NCI-H187 treated with DMSO at 0.1 percent for 48 hours (cell line): ENCODE measurements at places on chromosomes 6 and 20.
A peak's percentile ranks its signal among the peaks of the same experiment; 100 is the strongest.

- no peak for DNase-seq
Measured at GRCh38 chr6:166906376-166907044, 49.8 kb downstream of the RNASET2 start.

DNA sequence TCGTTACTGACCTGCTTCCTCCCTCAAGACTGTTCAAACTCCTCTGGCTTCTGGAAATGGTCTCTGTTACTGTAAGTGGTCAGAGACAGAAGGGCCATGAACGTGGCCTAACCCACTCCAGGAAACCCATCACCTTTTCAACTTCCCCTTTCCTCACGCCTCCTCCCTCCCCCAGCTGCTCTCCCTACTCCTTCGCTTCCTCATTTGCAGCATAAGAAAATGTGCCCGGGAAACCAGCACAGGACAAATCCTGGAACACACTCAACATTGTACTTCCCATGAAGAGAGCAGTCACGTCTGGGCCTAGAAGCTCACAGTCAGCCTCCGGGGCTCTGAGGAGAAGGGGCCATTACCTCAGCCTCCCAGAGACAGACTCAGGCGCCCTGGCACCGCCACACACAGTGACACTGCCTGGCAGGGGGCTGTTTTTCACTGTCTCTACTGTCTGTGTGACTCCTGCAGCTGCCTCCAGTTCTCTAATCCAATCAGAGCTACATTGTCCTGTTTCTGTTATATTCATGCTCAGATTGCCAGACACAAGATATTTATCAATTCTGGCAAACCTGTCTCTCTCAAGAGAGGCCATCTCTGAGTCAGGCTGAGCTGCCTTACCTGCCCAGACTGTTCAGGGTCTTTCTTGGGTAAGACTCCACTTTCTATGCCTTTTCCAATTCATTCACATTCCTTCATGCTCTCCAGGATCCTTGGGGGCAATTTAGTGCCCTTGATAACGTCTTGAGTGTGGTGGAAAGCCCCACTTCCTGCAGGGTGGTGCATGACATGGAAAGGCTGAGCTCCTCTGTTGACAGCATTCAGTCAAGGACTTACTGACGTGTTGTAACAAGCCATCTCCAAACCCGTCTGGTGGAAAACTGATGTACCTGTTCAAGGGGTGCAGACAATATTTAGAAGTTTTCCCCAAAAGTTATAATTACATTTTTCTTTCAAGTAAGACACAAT, 242.2 kb downstream of the HIVEP2 start:
- DNase-seq = no peak

DNA sequence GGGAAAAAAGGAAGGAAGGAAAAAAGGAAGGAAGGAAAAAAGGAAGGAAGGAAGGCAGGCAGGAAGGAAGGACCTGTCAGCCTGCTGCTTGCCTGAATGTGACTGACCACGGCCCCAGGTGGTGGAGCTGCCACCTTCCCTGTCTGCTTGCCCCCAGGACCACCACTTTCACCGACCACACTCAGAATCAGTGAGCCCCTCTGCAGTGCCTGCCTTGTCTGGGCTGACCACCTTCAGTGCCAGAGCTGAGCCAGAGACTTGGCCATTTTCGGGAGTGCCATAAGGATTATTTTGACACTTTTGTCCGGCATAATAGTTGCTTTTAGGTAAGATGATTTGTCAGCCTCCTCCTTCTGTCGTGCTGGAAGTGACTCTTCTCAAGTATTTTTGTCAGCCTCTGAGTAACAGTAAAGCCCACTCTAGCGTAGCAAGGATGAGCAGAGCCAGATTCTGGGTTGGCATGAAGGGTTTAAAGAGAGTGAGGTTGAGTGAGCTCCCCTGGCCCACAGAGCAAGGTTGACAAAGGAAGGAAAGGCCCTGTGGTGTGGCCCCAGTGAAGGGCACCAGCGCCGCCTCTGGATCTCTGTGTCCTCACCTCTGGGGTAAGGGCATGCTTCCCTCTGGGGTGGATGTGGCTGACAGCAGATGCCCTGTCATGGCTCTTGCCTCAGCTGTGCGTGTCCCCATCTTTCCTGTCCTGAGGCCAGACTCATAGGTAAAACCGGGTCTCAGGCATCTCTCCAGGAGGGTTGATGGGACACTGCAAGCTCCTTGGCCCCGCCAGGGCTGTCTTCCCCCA, 214.7 kb upstream of the FOXQ1 start:
- no peak for DNase-seq

DNA sequence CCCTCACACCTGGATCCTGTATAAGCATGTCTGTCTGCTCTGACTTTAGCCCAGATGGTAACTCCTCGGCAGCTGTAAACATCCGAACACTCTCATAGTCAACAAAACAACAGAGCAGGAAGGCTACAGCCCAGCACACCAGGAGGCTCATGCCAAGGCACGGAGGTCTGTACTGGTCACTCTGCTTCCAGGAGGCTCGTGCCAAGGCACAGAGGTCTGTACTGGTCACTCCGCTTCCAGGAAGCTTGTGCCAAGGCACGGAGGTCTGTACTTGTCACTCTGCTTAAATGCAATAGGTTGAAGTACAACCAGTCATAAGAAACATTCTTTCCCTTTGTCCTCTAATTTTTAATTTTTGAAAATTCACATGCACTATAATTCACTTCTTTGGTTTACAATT, 190.1 kb upstream of the CDH4 start:
- DNase-seq = no peak

DNA sequence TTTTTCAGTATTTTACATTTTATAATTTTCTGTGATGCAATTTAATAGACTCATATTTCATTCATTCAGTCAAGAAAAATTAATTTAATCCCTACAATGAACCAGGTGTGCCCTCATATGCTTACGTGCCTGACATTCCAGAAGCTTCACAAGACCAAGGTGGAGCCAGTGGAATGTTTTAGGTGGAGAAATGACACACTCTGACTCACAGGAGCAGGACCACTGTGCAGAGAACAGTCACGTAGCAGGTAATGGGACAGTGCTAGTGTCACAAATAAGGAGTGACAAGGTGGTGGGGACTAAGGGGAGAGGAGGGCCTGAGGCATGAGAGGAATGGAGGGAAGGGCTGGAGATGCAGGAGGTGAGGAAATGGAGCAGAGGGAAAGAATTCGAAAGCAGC, 37.0 kb upstream of the HLA-G start:
- DNase-seq = no peak

GRCh38 chr20:44394702-44395460, 39.4 kb downstream of the HNF4A start:
- DNase-seq = no peak

DNA sequence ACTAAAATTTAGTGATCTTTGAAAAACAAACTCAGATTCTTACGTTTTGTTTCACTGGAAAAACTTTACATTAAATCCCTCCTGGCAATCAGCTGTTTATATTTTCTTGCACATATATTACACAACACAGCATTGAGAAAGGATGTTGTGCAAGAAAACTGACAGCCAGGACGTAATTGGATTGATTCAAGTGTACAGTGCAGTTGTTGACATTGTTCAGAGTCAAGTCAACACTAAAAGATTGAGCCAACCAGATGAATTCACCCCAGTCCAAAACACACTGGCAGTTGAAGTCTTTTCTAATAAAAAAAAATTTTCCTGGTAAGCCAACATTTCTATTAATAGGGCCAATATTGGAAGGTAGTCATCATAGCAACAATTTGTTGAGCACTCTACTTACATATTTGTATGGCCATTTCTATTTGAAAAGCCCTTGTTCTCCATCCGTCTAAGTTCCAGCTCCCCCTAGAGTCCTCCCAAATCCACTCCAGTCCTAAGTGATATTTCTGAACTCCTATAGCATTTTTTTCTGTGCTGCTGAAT, 20.9 kb upstream of the VNN1 start:
- DNase-seq = no peak

DNA sequence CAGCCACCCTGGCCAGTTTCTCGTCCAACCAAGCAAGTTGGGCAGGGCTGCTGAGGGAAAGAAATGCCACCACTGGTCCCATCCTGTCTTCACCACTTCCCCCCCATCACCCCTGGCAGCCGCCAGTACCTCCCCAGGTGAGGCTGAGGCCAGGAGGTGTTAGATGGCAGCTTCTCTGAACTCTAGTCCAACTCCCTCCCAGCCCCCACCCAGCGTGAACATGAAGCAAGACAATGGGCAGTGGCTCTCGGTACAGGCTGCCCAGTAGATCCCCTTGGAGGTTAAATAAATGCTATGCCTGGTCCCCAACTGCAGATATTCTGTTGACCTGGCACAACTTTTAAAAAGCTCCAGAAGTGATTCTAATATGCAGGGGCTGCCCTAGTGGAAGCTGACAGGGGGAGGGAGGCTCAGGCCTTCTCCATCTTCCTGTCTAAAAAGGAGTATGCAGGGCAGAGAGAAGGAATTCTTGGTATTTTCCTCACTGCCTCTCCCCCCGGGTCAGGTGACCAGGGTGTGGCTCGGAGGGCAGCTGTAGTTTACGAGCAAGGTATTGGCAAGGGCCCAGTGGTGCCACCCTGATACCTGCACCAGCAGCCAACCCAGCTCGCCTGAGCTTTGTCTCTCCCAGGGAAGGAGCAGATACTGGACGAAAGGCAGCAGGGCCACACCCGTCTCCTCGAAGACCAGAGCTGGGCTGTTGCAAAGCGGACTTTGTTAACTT, 25.7 kb downstream of the KCNK5 start:
- no peak for DNase-seq

- DNase-seq = no peak
Measured at GRCh38 chr20:25495189-25495824, 87.8 kb downstream of the GINS1 start.

DNA sequence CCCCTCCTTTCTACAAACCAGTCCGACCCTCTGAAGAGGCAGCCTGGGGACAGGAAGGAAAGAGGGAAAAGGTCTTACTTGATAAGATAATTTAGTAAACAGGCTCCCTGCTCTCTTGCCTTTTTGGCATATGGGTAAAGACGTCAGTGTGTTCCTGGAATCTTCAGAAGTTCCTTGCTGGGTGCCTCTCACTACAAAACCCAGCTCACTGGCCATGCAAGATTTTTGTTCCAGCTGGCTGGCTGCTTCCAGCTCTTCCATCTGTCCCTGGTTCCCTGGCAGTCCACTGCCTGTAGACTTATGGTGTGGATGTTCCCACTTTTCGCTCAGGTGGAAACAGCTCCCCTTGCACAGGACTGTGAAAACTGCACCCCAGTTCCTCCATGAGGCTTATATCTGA, 57.4 kb downstream of the MOCS1 start:
- DNase-seq = no peak

GRCh38 chr20:6407163-6407562, 284.3 kb upstream of the FERMT1 start:
- no peak for DNase-seq

DNA sequence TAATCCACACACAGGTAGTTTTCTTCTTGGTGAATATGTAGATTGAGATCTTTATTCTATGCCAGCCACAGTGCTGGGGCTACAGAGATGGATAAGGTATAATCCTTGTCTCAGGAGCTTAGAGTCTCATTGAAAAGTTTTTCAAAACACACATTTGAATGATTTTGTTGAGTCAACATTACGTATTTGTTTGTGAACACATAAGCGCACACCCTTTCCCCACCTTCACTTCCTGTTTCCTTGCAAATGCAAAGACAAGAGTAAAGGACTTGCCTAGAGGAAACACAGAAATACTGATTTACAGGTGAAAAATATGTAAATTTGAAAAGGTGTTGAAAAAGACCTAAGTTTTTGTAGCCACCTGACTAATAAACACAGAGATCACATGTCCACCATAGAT, 27.8 kb downstream of the VAPB start:
- no peak for DNase-seq

GRCh38 chr20:17768271-17768670, 68.5 kb downstream of the BANF2 start:
- no peak for DNase-seq

- DNase-seq = no peak
Measured at GRCh38 chr20:1308702-1309095, 20.2 kb downstream of the SDCBP2 start.

DNA sequence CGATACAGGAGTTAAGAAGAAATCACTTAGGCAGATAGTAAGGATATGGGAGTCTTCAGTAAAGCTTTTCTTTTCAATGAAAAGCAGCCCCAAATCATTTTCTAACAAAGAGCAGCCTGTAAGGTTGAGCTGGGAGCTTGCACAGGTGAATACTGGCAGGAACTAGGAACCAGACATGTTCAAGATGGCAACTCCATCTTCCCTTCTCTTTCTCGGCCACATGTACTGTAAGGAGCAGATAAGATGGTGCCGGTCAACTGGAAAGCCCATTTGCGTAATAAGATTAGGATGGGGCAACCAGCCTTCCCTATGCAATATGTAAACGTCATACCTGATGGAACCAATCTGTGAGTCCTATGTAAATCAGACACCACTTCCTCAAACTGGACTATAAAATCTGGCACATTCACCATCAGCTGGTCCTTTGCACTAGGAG, 46.2 kb upstream of the RNGTT start:
- DNase-seq = no peak

GRCh38 chr6:14274546-14275492, 157.2 kb downstream of the CD83 start:
- DNase-seq = no peak

- DNase-seq = peak; percentile 61
Measured at GRCh38 chr20:32522776-32523612, 62.1 kb downstream of the NOL4L start.

GRCh38 chr6:70705772-70706171, 38.1 kb downstream of the SMAP1 start:
- DNase-seq = no peak

- no peak for DNase-seq
Measured at GRCh38 chr6:121497970-121498375, 62.5 kb downstream of the GJA1 start.

GRCh38 chr6:39361657-39362486, 39.4 kb upstream of the KCNK16 start:
- no peak for DNase-seq

DNA sequence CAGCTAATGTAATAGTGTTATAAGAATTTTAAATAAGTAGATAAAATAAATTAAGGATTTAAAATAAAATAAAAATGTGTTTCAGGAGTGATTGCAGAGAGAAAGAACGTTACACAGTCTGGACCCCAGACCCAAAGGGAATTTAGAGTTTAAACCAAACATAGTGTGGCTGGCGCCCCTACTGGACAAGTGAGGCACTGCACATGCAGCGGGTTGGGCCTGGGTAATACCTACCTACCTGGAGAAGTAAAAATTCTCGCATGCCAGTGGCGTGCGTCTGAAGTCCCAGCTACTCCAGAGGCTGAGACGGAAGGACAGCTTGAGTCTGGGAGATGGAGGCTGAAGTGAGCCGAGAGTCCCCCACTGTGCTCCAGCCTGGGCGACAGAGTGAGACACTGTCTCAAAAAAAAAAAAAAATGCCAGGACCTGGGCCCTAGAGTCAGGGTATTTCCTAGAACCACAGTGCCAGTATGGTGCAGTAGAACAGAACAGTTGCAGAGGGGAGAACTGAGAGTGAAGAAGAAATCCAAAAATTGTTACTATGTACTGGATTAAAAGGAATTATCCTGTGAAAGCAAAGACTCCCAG, 71.4 kb upstream of the TCF21 start:
- no peak for DNase-seq

DNA sequence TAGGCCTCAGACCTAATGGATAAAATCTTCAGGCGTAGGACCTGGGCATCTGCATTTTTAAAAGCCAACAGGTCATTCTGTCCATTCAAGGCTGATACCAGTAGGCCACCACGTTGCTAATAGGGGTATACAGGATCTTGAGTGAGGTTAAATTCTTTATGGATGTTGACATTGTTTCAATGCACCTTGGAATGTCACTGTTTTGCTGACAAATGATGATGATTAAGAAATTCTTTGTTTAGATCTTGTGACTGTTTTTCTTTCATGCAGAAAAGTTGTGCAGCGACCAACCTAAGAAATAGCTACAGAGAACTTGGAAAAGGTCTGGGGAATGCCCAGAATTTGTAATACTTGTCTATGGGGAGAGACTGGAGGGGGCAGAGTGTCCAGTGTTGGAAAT, 101.1 kb upstream of the CLDN20 start:
- DNase-seq = no peak

GRCh38 chr6:10778230-10778629, 30.6 kb downstream of the TMEM14B start:
- no peak for DNase-seq
